DMS79 (cell line): ENCODE measurements at places on chromosomes 12 and 14.

- no peak for DNase-seq
These were observed 37.2 kb upstream of the TDRD9 start for GRCh38 chr14:103890821-103891666.

DNA sequence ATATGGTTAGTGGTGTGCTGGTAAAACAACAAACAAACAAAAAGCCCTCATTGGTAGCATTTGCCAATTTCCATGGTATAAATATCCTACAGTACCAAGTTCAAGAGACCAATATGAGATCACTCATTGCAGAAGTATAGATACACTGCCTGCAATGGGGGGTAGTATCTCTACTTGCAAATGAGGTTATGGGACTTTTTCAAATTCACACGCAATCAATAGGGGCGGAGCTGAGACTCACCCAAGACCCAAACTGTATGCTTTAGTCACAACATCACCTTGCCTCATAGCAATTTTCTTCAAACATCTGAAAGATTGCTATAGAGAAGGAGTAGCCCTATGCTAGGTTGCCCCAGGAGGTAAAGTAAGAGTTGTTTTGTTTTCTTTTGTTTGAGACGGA lies 93.7 kb downstream of the VCPKMT start:
- no peak for DNase-seq

- DNase-seq: no peak
These were observed 356.0 kb downstream of the DUSP6 start for GRCh38 chr12:88996200-88996788.

GRCh38 chr14:87434680-87435079 lies 558.3 kb downstream of the GALC start:
- DNase-seq: no peak

- DNase-seq: no peak
These were observed 194.3 kb downstream of the CPNE8 start for GRCh38 chr12:38711054-38711453.

DNA sequence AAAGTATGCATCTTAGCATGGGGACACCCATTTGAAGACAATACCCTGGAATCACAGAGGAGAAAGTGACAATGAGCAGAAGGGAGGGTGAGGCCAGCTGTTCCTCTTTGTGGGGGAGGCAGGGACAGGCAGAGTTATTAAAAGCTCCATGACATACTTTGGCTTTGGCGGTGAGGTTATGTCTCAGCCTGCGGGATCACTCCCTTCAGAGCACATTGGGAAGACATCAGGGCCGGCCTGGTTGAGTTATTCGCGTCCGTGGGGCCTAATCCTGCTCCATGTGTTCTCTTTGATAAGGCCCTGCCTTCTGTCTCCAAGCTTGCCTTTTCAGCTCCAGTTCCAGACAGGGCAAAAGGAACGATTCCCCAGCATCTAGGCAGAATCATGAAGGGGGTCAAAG lies 98.8 kb upstream of the NTF3 start:
- no peak for DNase-seq

- peak; percentile 81 for DNase-seq
These were observed 97.1 kb downstream of the SLC38A6 start for GRCh38 chr14:61077951-61078720.

DNA sequence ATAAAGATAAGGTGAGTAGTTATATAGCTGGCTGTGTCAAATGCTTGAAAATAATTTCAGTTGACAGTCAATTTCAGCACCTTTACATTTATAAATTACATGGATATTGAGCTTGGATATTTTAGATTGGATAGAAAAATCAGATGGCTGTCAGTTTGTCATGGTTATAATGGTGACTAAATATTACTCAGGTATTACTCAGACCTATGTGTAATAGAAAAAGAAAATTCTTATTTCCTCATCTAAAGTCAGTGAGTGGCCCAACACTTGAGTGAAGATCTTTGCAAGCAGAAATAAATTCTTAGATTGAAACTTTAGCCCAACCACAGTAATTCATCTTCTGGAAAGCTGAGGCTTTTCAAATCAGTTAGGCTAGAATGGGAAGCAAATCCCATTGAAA lies 354.4 kb downstream of the NAV3 start:
- DNase-seq: no peak

- DNase-seq: no peak
These were observed 644 bp downstream of the NAB2 start for GRCh38 chr12:57089271-57090245.

DNA sequence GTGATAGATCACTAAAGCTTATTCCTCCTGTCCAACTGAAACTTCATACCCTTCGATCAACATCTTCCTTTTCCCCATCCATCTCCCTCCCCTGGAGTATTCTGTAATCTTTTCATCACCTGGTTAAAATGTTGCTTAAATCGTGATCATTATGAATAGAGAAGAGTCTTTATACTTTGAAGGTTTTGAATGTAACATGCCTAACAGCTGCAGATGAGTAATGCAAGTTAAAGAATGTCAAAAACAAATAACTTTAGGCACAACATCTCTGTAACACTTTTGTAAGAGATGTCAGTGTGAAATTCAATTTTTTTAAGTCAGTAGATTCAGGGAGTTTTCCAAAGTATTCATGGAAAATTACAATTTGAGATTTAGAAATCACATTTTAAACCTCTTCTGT lies 25.0 kb downstream of the RXYLT1 start:
- no peak for DNase-seq

- no peak for DNase-seq
These were observed 148.0 kb upstream of the NUDT4 start for GRCh38 chr12:93229494-93230325.

DNA sequence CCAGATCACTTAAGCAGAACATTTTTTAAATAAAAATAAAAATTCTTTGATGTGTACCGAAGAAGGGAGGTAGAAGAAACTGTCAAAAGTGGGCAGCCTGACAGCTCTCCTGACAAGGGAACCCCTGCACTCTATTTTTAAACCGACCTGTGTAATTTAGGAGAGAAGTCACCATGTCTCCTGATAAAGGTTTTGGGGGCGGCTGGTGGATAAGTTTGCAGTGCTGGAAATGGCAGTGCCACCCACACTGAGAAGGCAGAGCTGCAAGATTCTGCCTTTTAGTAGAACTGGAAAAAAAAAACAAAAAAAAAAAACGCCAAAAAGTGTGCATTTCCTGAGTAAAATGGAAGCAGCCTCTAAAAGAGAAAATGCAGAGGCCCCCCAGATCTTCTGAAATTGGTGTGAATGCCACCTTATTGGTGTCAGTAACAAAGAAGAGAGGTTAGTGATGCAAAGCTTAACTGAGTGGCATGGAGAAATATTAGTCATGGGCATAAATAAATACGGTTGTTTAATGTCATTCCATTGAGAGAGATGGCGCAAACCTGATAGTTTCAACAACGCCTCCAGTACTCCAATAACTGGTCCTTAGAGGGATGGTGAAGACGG lies 24.7 kb downstream of the DUSP6 start:
- DNase-seq: no peak

DNA sequence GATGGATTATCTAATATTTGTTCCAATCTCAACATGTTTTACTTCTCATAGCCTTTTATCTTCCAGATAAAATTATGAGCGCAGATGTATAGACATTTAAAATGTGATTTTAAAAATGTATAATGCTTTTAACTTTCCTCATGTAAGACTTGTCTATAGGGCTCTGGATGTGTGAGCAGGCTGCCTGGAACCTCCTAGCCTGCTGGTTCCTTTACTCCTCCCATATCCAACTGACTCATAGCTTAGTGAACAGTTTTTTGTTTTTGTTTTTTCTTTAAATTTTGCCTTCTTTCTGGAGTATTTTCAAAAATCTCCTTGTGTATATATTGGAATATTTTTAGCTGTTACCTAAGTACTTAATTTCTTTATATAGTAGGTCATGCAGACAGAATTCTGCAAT lies 115.4 kb downstream of the PDE3A start:
- DNase-seq: no peak

- DNase-seq: peak; percentile 74
These were observed at the start of gene TCHP for GRCh38 chr12:109899783-109900751. TCHP (plus strand) TSS chr12:109900274; CDS start chr12:109903027, 2,753 bp downstream.

DNA sequence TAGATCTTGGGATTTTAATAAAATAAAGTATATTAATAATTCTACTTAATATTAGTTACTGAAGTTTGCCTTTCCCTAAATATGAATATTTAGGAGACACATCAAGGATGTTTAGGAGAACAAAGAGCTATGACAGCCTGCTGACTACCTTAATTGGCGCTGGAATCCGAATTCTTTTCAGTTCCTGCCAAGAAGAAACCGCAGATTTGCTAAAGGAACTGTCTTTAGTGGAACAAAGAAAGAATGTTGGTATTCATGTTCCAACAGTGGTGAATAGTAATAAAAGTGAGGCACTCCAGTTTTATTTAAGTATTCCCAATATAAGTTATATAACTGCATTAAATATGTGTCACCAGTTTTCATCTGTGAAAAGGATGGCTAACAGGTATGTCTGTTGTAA lies 54.5 kb downstream of the MIS18BP1 start:
- no peak for DNase-seq

DNA sequence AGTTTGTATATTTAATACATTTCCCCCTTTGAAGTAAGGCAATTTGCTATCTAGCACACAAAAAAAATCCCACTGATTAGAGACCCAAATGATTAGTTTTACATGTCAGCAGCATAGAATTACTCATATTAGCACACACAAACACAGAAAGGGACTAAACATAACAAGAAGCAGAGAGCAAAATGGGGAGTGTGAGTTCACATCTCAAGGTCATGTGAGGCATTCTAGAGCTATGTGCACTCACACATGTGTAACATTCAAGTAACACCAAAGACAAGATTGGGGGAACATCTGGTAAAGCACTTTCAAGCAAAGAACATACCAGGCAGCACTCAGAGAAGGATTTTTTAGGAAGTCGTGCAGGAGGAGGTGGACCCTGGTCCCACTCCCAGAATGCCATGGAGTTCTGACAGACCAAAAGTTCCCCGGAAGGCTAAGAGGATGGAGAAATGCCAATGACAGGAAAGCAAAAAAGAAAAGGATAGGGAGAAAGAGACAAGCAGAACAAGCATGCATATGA lies 105.8 kb upstream of the SINHCAF start:
- DNase-seq: no peak

GRCh38 chr14:58864751-58865513 lies 227.2 kb downstream of the DACT1 start:
- peak; percentile 22 for DNase-seq

GRCh38 chr14:63375769-63376168 lies 57.0 kb upstream of the GPHB5 start:
- DNase-seq: no peak

GRCh38 chr12:6026998-6027397 lies 81.9 kb upstream of the ANO2 start:
- no peak for DNase-seq

GRCh38 chr12:43210485-43211192 lies 341.4 kb downstream of the ADAMTS20 start:
- DNase-seq: no peak

- no peak for DNase-seq
These were observed 84.1 kb upstream of the TMTC1 start for GRCh38 chr12:29867823-29868222.

GRCh38 chr12:88834226-88834625 lies 254.0 kb upstream of the KITLG start:
- no peak for DNase-seq

DNA sequence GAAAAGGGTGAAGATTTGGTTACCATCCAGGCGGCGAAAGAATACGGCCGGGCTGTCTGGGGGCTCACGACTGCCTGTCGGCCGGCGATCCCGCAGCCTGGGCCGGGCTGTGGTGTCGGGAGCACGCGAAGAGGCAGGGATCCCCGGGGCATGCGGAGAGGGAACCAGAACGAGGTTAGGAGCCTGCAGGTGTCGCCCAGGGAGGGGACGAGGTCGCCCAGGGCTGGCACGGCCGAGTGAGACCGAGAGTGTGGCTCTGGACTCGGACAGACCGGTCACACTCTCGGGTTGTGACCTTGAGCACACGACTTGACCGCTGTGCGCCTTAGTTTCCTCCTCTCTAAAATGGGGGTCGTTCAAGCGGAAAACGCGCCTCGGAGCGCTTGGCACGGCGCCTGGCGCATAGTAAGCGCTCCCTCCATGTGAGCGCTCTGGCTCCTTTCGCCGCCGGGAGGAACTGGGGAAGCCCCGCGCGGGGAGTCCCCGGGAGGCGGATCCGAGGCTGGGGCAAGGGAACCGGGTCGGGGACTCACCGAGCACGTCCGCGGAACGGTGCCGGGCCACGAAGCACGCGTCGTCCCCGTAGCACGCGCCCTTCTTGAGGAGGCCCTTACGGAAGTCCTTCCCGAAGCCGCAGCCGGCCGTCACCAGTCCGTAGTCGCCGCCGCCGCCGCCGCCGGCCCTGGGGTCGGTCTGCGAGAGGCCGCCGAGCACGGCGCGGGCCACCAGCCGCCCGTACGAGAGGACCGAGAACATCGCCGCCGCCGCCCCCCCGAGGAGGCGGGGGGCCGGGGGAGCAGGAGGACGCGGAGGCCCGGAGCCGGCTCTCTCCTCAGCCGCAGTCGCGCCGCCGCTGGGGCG lies 612 bp downstream of the PPTC7 start:
- no peak for DNase-seq

GRCh38 chr14:102893452-102893851 lies 29.0 kb upstream of the AMN start:
- DNase-seq: no peak
